ENCODE measurements at places on chromosomes 7 and 10. TPM values are rescaled to one million over a fixed set of nuclear protein-coding genes. Genes with fewer than 3 reads are reported as not detected.

DNA sequence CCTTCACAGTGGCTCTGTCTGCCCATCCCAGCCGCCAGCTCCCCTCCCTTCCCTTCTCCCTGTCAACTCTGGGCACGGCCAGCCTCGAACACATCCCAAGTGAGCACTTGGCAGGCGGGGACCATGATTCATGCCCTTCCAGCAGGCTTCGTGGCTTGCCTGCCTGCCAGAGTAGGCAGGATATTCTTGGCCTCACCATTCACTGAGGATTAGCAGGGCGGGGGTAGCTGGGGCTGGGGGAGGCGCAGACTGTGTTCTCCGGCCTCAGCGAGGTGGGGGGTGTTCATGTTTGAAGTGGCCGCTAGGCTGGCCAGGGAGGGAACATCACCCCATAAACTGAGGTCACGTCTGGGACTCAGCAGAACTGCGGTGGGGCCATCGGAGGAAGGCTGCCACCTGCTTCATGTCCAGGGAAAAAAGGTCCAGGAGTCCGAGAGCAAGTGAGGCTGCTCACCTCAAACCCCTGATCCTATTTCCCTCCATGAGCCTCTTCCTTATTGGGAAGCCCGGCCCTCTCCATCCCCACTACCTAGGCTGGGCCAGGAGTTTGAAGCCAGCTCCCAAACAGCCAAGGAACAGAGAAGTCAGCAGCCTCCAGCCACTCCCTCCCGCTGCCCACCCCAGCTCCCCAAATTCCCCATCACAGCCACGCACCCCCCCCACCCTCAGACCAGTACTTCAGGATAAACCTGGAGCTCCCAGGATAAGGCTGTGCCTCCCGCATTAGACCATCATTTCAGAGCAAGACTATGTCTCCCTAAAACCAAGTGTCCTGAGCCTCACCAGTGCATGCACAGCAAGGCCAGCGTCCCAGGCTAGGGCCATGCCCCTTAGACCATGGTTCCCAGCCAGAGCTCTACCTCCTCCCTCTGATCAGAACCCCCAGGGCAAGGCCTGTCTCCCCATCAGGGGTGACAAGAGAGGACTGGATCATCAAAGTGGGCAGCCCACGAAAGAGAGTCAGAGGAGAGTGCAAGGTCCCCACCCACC lies 42.8 kb upstream of the RABGEF1 start:
- no peak for DNase-seq

DNA sequence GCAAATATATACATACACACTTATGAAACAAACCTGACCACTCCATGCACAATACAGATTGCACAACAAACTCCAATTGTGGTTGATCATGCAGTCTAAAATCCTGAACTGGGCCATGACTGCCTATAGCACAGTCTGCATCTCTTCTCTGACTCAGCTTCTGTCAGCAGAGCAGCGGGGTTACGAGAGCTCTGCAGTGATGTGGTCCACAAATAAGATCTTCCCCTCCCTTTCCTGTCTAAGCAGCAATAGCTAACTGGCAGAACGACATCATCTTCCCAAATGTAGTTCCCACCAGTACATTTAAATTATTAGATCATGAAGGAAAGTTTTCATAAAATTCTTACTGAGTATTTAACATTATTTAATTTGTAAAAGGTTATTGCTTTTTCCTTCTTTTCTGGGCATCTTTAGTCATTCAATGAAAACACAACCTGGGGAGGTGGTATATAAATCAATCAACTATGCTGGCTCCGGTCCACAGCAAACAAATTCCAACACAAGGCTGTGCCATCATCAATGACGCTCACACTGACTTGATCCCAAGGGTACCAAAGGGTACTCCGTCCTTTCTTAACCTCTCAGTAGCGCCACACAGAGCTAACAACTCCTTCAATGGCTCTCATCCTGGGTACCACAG lies 17.1 kb downstream of the ARHGAP21 start:
- DNase-seq, result no peak

- no peak for DNase-seq
These were observed 298.2 kb downstream of the SORCS1 start for GRCh38 chr10:106866244-106866845.

DNA sequence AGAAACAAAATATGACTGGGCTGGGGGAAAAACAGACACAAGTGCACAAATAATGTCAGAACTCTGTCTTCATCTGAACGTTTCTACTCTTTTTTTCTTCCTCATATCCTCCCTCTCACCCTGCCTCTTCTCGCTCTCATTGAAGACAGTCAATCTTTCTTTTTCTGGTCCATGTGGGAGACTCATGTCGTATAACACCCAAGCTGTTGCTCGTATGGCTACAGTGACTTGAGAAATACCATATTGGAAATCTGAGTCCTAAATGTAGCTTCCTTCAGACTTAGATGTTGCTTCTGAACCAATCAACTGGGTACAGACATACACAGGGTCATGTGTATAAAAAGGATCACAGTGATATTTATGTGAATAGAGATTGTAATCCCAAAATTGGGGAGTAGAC lies 579.8 kb upstream of the CELF2 start:
- no peak for DNase-seq

DNA sequence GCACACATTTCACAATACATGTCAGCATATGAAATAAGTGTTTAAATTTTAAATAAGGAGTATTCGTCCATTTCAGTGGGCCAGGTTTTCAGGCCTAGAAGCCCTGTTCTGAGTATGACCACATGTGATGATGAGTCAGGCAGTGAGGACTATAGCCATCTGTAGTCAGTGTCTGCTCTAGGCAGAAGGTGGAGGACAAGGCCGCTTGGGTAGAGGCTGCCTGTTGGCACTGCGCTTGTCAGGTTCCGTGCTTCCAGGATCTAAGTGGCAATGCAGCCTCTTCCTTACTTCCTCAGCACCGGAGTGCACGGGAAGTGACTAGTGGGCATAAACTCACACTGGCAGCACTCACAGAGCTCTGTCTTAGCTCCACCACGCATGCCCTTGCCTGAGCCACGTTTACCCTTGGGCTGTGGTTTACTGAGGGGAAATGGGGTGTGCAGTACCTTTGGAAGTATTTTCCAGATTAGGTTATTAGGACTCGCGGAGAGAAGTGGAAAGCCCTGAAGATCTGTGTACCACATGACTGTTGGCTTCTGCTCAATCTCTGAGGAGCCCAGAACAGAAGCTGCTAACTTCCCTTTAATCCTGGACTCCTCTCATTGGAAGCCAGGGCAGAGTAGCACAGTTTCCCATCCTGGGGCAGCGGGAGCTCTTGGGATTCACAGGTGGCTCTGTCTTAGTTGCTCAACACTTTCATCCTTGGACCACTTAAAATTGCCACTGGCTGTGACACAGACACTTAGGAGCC lies 87.5 kb upstream of the GJD4 start:
- DNase-seq, result no peak

- DNase-seq, result no peak
These were observed 5.8 kb upstream of the ZNF736 start for GRCh38 chr7:64308016-64308270.

DNA sequence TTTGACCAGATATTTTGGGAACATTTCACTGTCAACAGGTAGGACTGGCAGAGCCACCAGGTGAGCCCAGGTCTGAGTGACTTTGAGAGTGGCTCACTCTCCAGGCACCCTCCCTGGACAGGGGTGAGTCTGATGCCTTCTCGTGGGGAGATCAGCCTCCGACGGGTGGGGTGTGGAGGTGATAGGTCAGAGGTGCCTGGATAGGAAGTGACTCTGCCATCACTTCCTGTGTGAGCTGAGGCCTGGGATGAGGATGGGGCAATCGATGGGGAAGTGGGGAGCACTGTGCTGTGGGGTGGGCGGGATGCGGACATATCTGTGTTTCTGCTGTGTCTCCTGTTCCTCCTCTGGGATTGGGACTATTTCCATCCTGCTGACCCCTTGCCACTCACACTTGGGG lies 34.6 kb downstream of the IFT22 start:
- no peak for DNase-seq

DNA sequence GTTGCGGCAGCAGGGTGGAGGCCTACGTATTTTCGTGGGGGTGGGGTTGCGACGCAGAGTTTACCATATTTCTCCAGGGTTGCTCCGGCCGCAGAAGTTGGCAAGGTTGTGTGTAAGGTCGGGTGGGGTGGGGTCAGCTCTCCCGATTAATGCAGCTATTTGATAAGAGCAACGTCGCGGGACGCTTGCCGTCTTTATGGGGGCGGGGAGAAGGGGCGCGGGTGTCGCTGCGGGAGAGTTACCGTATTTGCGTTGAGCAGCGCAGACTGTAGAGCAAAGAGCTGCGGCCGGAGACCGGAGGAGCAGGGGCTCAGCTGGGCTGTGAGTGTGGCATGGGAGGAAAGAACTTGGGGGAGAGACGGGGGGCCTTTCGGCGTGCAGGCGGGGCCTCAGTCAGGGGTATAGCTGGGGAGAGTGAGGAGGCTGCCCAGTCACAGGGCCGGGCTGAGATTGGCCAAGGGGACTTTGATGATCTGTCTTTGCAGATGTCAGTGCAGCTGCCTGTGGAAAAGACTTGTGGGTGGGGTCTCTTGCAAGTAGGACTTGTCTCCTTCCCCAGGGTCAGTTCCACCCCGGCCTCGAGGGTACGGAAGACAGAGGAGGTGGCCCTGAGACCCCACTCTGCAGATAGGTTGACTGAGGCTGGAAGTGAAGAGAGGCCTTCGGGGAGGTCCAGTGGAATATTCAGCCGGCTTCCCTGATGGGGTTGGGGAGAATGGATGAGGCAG lies 26.6 kb downstream of the ZNF775 start:
- peak; percentile 60 for DNase-seq

DNA sequence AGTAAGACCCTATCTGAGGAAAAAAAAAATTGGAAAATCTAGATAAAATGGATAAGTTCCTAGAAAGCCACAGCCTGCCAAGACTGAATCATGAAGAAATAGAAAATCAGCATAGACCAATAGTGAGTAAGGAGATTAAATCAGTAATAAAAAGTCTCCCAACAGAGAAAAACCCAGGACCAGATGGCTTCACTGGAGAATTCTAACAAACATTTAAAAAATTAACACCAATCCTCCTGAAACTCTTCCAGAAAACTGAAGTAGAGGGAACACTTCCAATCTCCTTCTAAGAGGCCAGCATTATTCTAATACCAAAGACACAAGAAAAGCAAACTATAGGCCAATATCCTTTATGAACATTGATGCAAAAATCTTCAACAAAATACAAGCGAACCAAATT lies 8.8 kb upstream of the LIMK1 start:
- DNase-seq, result no peak

- no peak for DNase-seq
These were observed 79.7 kb downstream of the LRRC17 start for GRCh38 chr7:102992509-102992937.

GRCh38 chr10:104339469-104340110 lies 1.3 kb upstream of the ITPRIP start:
- DNase-seq, result peak; percentile 24

- DNase-seq, result peak; percentile 16
These were observed 1.1 kb downstream of the NDUFB2 start for GRCh38 chr7:140697447-140698143.

GRCh38 chr7:97013134-97013844 lies 7.9 kb downstream of the DLX6 start:
- DNase-seq, result no peak

DNA sequence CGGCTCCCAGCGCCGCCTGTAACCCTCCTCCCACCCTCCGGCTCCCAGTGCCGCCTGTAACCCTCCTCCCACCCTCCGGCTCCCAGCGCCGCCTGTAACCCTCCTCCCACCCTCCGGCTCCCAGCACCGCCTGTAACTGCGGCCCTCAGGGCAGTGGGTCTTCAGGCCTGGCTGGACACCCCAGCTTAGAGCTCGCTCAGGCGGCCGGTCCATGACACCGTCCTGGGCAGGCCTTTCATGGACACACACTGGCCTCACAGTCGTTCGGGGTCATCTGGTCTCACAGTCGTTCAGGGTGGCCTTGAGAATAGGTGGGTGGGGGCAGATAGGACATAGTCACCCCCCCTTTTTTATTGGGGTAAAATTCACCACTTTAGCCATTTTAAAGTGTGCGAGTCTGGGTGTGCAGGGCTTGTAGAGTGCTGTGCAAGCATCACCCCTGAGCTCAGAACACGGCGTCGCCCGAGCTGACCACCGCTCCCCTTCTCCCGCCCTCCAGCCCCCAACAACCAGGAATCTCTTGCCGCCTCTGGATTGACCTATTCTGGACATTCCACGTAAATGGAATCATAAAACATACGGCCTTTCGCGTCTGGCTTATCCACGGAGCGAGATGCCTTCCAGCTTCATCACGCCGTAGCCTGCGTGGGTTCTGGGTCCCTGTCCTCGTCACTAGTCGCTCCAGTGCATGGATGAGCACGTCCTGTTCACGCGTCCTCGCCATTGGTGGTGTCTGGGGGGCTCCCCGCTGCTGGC lies 41.1 kb upstream of the CFAP46 start:
- DNase-seq, result no peak

DNA sequence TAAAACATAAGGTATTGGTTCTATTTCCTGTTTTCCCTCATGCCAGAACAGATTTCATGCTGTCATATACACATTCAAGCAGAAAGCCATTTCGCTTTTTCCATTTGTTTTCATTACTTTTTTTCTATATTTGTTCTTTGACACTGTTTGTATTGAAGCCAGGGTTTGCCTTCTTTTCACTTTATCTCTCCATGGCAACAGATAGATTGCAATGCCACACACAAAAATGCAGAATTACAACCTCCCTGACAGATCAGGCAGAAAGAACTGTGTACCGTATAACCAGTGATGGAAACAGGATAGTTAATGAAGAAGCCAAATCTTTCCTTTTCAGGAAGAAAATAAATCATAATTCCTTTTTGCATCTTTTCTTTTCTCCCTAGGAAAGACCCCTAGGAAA lies 103.0 kb upstream of the PCGF5 start:
- DNase-seq, result no peak

GRCh38 chr10:71600849-71601248 lies 118.7 kb downstream of the C10orf105 start:
- DNase-seq, result no peak

DNA sequence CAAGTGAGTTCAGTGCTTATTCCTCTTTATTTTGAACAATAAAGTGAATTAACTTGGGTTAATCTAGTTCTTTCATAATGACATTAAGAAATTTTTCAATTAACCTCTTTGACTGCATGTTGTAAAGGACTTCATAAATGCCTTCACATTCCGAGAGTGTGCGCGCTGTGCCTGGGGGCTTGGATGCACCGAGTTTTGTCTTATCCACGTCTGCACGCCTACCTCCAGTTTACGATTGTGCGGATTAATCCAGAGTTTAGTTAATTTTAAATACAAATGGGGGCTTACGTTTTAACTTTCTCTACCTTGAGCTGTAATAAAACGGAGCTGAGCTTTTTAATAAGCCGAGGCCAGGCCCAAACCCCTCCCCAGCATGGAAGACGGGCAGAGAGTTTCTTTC lies 120.4 kb downstream of the EBF3 start:
- DNase-seq, result no peak

GRCh38 chr10:78893217-78893616 lies 175.5 kb upstream of the ZMIZ1 start:
- peak; percentile 11 for DNase-seq

- DNase-seq, result no peak
These were observed 98.1 kb upstream of the AGBL3 start for GRCh38 chr7:134888141-134888740.

- DNase-seq, result no peak
These were observed 10.4 kb upstream of the GPR26 start for GRCh38 chr10:123655751-123656150.

- peak; percentile 7 for DNase-seq
These were observed 75.8 kb upstream of the CHST15 start for GRCh38 chr10:124168991-124169802.

- no peak for DNase-seq
These were observed 86.8 kb downstream of the GPR158 start for GRCh38 chr10:25261558-25261957.

Gene FBXO24
- total RNA-seq, result 0.34 TPM

Gene DGKI
- total RNA-seq, result 0.24 TPM

Gene SLC26A4
- total RNA-seq, result 0.08 TPM

Gene GIMAP4
- 8.4 TPM for total RNA-seq

Gene CALCR
- not detected for total RNA-seq

Gene CEP41
- 6.5 TPM for total RNA-seq

Gene NDUFB8
- 172 TPM for total RNA-seq

Gene ZNF503
- total RNA-seq, result 9.9 TPM

Measured in left colon (tissue), 2 donors.